Lower leg skin (tissue), 4 donors: ENCODE measurements at places on chromosomes 3 and 15.

- no peak for DNase-seq
Measured at GRCh38 chr3:25143356-25144025, 284.6 kb upstream of the RARB start.

GRCh38 chr3:179174316-179174715 lies 26.2 kb downstream of the PIK3CA start:
- DNase-seq: no peak

DNA sequence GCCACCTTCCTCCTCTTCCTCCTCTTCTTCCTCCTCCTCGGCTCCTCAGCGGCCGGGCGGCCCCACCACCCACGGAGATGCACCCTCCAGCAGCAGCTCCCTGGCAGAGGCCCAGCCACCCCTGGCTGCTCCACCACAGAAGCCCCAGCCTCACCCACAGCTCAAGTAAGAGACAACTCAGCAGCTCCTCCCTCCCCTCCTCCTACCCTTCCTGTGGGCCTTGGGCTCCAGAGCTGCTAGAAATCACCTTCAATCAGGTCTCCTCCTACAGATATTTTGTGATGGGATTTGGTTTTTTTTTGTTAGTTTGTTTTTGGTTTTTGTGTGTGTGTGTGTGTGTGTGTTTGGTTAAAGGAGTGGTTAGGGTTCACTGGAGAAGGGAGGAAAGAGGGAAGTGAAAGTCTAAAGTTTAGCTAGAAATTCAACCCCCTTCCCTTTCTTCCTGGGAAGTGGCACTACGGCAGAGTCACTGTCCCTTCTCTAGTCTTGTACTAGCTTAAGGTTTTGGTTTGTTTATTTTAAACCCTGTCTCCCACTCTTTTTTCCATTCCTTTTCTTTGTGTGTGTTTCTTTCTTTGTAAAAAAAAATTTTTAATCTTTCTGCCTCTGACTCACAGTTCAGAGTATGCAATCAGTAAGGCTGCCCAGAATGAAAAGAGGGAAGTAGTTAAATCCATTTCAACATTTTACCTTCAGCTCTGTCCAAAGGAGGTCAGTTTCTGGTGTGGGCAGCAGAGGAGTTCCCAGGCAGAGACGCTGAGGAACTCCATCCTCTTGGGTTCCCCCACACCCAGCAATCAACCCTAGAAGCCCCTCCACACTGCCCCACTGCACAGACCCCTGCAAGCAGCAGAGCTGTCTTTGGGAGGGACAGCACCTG lies 29.0 kb upstream of the TIMP4 start:
- no peak for DNase-seq

GRCh38 chr3:156187146-156187769 lies 66.9 kb downstream of the KCNAB1 start:
- no peak for DNase-seq

DNA sequence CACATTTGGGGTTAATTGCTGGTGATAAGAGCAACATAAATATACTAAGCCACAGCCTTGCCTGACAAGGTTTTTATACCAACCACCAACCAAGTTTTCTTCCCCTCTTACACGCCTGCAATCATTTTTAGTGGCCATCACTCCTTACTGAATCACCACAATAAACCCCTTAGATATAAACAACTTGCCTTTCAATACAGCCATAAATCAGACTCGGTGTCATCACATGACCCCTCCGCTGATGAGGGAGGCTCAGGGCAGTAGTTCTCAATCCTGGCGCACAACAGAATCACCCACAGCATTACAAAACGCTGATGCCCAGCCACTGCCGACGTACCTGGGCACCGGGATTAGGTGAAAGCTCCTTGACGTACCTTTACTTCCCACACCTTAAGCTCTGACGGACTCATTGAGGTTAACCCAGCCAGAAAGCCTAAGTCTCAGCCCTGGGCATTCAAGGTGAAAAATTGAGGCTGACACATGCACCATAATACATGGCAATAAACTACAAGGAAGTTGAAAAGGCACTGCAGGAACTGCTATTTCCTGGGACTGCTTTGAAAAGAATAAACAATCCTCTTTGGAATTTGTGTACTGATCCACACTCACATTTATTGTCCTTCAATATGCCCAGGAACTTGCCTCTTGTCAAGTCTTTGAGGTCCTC lies 17.1 kb downstream of the ADCY5 start:
- no peak for DNase-seq

- DNase-seq: no peak
Measured at GRCh38 chr15:82933576-82933975, 18.9 kb downstream of the HOMER2 start.

DNA sequence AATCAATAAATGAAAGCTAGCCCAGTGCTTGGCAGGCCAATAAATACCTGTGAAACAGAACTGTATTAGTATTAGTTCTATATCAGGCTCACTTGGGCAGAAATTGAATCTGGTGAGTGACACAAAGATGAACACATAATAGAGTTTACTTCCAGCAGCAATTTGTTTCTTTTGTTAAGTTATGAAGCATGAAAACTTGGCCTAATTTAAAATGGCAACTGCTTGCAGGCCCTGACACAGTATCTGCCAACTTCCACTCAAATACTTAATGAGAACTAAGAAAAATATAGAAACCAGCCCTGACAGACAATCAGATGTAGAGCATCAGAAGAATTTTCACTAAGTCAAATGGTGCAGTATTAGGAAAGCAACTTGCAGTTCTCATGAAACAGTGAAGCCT lies 37.6 kb upstream of the LRIG1 start:
- DNase-seq: no peak

DNA sequence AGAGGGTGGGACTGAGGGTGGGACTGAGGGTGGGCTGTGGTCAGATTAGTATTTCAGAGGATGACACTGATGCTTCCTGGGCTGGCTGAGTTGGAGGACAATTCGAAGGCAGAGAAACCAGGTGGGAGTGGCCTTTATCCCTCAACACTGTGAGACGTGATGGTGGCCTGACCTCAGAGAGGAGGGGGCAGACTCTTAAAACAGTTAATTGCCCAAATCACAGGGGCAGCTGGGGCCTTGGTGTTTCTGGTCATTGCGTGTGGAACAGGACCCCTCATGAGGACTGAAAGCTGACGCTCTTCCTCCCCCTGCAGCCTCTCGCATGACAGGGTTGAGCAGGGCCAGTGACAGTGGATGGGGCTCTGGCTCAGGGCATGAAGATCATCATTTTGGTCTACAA lies 18.7 kb downstream of the DNASE1L3 start:
- no peak for DNase-seq

- DNase-seq: no peak
Measured at GRCh38 chr15:29046977-29047376, 161.2 kb downstream of the APBA2 start.

DNA sequence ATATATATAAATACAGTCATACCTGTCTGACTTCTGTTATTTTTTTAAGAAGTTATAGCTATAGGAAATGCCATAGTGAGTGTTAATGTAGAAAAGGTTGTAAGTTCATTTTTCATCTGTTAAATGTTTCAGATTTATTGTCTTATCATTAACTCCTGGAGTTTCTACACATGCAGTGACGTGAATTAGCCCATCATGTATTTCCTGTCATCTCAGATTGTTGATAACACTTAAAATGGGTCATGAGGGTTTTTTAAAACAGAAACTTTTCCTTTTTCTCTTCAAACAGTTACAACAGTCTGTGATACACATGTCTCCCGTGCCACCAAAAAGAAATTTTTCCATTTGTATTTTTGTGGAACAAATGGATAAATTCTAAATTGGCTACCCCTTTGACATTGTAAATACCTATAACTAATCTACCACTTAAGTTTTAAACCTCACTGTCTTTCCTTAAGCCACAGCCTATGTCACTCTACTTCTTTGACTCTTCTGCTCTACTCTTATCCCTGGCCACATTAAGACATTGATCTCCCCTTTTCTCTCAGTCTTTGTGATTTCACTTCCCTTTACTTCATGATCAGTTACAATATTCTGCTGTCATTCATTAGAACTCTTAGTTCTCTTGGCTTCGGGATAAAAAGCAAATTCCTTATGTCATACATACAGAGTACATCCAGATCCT lies 89.1 kb downstream of the NEO1 start:
- no peak for DNase-seq

GRCh38 chr15:86735247-86736040 lies 655.8 kb downstream of the AGBL1 start:
- no peak for DNase-seq

- no peak for DNase-seq
Measured at GRCh38 chr3:14866627-14867026, 47.9 kb downstream of the FGD5 start.

DNA sequence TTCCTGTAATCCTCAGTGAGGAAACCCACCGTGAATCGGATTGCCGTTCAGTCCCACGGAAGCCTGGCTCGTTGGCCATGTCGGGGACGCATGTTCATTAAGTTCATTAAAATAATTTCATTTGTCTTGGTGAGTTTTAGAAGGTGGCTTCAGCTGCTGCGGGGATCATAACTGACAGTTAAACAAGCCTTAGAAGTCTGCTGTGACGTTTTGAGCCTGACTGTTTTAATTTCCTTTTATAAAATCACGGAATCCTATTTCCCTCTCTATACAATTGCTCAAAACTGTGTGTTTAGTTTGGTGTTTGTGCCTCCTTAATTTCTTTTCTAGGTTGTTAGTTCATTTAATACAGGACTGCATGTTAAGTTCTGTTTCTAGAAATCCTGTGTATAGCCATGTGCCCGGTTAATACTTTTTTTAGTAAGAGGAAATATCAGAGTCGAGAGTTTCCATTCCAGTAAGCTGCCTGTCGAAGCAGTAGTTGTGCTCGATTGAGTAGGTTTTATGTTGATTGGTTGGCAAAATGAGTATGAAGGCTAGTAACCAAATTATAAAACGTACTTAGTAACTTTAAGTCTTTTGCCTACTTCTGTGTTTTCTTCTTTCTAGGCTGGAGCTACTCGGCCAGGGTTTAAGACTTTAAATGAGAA lies 705 bp downstream of the NIPA2 start:
- no peak for DNase-seq

GRCh38 chr3:104578558-104578957 lies 788.2 kb upstream of the ALCAM start:
- no peak for DNase-seq

DNA sequence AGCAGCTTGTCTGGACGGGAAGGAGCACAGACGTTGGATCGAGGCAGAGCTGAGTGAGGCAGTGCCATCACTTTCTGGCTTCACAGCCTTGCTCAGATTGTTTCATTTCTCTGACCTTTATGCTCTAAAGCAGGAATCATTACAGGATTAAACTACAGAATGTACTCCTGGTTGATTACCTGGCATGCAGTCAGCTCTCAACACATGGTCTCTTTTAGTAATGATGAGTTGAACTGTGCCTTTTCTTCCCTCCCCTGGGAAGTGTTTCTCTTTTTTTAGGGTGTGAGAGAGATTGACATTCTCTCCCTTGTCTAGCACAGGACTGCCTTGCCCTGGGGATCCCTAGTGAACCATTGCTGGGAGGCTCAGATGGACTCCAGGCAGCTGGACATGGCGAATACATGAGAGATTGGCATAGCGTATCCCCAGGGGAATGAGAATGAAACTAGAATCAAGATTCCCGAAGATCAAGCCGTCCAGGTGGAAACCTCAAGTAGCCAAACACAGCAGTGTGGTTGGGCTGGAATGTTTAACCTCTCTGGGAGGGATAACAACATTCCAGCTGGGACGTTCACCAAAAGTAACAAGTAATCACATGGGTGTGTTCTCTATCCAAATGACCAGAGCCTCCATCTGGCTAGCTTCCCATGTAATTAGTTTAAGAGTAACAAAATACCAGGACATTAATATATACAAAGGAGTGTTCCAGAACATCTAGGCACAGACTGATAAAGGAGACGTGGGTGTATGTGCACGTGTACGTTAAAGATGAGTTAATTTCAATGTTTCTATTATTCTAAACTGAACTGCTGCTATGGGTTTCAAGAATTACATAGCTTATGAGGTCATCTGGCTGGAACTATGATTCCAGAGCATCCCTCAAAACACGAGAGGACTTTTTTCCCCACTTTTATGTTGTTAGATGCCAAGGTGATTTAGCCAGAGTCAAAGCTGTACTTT lies 118.6 kb upstream of the NR2E3 start:
- DNase-seq: no peak

- no peak for DNase-seq
Measured at GRCh38 chr15:71713191-71713809, 97.1 kb upstream of the NR2E3 start.

- no peak for DNase-seq
Measured at GRCh38 chr3:188667926-188668325, 503.8 kb upstream of the TPRG1 start.

GRCh38 chr15:62809115-62809967 lies 233.2 kb upstream of the TPM1 start:
- no peak for DNase-seq

DNA sequence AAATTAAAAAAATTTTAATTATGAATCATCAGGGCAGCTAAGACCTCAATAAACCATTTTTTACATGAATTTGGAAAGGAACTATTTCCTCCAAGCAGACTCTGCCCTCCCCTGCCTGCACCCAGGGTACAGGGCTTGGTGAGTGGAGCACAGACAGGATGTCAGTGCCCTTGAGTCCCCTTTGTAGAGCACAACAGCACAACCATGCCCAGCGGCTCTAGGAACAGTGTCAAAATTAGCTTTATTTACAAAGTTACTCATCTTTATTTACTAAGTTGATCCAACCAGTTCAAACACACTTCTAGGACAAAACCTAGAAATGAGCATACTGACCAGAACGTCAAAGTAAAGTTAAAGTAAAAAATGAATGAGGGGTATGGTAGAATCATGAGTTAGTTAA lies 90.6 kb upstream of the TSC22D2 start:
- no peak for DNase-seq

DNA sequence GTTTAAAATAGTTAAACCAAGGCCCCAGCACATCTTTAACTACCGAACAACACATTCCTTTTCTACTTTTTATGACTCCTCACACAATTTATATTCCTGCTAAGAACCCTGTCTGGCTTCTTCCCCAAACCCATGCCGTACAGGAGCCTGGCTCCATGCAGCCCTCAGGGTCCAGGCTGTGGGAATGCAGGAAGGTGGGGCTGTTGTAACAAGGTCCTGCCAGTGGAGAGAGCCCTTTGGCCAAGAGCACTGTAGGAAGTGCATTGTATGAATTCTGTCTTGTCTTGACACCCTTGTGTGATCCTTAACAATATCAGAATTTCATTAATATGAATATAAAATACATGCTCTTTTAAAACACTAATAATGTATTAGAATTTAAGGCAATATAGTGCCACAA lies 563.8 kb downstream of the TBL1XR1 start:
- no peak for DNase-seq

DNA sequence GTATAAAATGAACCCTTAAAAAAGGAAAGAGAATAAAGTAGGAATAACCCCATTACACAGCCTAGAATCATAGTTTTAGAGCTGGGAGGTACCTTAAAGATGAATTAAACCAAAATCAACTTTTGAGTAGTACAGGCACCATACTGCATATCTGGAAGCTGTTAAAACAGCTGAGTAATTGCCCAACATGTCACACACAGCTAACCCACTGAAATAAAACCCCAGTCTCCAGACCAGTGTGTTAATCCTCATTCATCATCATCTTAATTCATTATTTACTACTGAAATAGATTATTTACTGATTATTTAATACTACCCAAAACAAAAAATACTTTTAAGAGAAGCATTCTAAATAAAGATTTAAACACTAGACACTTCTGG lies 52.8 kb downstream of the GPR160 start:
- DNase-seq: no peak

GRCh38 chr15:88012233-88012632 lies 244.3 kb downstream of the NTRK3 start:
- no peak for DNase-seq

- DNase-seq: no peak
Measured at GRCh38 chr3:160413613-160414248, 14.3 kb downstream of the SMC4 start.
